ENCODE measurements at places on chromosomes 1 and 21.

DNA sequence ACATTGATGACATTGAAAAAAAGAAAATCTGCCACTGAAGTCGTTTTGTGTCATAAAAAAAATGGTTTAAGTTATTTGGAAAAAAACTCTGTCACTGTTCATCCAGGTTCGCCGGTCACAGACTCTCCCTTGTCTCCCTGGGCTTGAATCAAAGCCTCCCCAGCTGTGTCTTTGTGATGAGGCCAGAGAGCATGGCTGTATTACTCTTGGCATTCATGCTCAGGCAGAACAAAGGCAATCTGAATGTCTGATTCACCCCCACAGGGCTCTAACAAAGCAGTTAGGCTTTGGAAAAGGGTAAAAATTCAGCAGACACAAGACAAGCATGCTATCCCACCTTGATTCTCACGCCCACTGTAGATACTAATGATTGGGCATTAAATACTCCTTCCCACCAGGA lies 304.3 kb upstream of the PLD5 start:
- peak; percentile 21 for DNase-seq

DNA sequence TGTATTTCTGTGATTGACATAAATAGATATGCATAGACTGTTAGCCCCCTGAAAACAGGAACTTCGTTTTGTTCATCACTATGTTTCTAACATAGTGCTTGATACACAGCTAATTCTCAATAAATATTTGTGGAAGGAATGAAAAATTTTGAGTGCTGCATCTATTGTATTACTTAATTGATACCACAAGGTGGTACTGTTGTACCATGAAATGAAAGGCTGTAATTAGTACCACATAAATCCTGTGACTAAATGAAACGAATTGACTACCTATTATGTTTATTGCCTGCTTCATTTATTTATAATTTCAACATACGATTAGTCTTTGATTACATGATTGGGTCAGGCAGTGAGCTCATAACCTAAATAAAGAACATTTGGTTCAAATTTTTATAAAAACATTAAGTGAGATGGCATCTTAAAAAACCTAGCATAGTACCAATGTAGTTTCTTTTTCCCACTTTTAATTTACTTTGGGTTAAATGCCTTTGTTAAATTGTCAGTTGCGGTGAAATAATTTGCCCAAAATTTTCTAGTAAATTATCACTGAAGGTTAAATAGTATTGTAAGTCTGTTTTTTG lies 15.0 kb upstream of the TGFB2 start:
- peak; percentile 56 for DNase-seq

GRCh38 chr1:18256282-18257235 lies 149.0 kb downstream of the IGSF21 start:
- no peak for DNase-seq

- DNase-seq: no peak
These were observed 60.3 kb downstream of the CDC42BPA start for GRCh38 chr1:227257964-227258363.

DNA sequence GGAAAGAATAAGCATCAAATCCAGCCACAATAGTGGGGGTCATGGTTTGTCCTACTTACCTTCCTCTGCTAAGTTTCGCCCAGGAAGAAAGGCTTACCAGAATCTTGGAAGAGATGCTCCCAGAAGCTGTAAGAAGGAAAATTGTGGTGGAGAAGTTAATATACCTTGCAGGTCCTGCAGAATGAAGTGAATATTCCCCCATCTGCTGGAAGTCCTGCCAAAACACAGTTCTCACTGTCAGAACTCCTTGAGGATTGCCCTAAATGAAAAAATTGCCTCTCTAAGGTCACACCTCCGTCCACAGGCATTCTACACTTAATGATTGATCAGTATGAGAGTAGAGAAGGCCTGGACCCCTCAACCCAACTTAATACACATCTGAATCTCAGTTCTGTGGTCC lies 78.4 kb upstream of the RGS21 start:
- no peak for DNase-seq

- no peak for DNase-seq
These were observed 13.6 kb upstream of the ENAH start for GRCh38 chr1:225666495-225666894.

GRCh38 chr1:55129194-55129728 lies 85.9 kb downstream of the USP24 start:
- no peak for DNase-seq

DNA sequence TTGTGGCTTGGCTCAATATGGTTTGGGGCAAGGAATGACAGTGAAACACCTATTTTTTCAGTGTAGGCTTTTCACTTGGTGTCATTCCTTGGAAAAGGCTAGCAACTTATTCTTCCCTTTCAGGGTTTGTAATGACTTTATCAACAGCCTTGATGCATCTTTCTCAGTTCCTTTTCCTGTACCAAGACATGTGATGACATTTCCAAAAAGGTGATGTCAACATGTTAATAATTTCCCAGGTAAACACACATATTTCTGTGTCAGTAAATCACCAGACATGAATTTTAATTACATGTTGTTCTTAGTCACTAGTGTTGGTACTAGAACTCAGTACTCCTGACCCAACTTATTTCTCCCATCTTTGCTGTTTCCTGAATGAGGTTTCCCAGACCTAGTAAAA lies 37.8 kb upstream of the RRP15 start:
- no peak for DNase-seq

DNA sequence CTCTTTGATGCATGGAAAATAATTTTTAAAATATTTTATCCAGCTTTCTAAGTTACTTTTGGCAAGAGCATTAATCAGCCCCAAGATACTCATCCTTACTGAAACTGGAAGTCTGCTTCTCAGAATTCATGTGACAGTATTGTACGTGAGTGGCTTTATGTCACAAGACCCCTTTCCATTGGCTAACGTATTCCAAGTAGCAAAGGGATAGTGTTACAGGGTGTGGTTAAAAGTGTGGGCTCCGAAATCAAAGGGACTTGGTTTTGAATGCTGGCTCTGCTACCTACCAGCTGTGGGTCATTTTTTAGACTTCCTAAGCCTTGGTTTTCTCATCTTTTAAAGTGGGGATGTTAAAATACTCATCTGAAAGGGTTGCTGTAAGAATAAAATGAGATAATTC lies 91.7 kb downstream of the RHOU start:
- DNase-seq: no peak

- peak; percentile 19 for DNase-seq
These were observed 776 bp downstream of the ITSN1 start for GRCh38 chr21:33642896-33643657.

DNA sequence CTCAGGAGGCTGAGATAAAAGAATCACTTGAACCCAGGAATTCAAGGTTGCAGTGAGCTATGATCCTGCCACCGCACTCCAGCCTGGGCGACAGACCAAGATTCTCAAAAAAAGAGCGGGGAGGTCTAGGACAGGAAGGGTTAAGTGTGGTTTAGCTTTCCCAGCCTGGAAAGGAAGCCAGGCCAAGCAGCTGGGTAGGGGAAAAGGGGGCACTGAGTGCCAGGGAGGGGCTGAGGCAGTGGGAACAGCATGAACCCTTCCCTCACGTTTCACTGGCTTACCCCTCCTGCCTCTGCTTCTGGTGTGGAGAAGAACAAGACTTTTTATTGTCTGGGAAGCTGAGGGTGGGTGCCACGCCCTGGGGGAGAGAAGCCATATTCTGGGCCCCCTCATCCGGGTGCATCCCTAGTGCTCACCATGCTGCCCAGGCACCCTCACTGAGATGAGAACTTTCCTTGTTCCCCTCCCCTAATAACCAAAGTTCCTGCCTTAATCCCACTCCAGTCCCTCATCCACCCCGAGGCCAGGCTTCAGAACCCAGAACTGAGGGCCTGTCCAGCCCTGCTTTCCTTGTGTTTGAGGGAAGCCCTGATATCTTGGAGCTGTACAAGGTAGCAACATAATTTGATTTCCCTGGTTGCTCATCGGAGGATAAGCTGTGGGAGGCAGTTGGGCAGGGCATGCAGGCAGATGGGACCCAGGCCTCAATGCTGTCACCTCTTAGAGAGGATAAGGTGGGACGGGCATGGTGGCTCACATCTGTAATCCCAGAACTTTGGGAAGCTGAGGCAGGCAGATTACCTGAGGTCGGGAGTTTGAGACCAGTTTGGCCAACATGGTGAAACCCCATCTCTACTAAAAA lies 2.0 kb upstream of the LMNA start:
- DNase-seq: no peak

DNA sequence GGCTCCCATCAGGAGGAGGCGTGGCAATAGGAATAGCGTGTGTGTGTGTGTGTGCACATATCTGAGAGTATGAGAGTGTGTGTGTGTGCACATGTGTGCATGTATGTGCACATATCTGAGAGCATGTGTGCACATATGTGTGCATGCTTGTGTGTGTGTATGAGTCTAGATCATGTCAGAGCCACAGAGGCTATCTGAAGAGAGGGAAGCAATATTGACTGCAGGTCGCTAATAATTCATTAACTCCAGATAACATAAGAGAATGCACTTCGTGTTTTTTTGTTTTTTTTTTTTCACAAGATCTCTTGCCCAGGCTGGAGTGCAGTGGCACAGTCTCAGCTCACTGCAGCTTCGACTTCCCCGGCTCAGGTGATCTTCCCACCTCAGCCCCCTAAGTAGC lies 4.7 kb upstream of the SLC45A1 start:
- DNase-seq: no peak

DNA sequence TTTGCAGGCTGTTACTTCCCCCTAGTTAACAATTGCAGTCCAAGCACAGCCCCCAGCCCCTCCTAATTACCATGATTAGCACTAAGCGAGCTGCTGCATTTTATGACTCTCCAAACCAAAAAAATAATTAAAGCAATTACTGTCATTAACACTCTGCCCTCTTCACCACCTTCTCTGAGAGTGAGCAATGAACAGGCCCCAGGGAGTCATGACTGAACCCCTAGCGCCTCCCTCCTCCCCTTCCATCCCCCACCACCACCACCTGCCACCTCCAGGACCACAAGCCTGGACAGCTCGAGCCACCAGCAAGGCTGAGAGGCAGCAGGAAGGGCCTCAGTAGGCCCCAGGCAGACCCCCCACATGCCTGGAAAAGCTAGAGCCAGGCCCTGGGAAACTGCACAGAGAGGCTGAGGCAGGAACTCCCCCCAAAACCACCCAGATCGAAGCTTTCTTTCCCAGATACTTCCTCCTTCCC lies 35.5 kb upstream of the ZC3H12A start:
- DNase-seq: no peak

DNA sequence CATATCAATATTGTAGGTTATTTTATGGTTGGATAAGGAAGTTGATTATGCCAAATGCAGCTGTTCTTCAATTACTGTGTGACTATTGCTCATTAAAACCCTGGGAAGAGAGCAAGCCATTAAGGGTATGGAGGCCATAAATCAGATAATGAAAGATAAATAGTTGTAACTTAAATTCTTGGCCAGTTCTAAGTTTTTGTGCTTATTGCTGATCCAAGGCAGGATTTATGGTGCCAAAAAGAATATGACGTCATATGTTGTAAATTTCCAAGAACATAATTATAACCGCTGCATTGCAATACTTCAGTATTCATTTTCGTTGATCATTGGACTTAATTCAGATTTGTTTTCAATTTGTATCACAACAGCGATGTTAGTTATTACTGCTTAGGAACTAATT lies 211.6 kb downstream of the LRRC40 start:
- DNase-seq: peak; percentile 54

DNA sequence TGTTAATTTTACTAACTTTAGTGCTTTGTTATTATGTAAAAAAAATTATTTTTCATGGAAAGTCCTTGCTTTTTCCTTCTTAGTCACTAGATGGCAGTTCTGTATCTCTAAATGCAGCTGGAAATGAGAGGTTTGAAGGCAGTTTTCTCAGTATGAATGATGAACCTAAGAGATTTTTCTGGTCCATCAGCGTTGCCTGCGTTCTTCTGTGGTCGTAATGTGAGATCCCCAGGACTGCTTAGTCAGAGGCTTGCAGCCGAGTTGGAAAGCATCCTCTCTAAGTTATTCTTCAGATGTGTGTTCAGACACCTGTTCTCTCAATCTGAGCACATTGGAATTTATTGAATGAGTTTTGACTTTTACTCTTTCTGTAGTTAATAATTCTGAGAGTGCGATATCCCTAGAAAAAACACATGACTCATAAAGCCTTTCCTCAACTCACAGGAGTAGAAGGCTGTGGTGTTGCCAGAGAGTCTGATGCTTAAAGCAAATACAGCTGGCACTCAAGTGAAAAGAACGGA lies 99.3 kb downstream of the FMN2 start:
- peak; percentile 9 for DNase-seq

DNA sequence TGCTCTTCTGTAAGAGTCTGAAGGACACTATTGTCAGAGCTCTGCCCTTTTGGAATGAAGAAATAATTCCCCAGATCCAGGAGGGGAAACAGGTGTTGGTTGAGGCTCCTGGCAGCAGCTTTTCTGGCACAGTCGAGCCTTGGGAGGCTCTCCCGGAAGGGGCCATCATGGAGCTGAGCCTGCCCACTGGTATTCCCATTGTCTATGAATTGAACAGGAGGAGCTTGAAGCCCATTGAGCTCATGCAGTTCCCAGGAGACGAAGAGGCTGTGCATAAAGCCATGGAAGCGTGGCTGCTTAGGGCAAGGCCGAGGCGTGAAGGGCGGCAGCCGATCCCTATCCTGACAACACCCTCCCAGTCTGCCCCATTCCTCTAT lies 26.6 kb downstream of the UBE4B start:
- DNase-seq: peak; percentile 68

GRCh38 chr1:225462429-225462713 lies 34.5 kb upstream of the LBR start:
- no peak for DNase-seq

GRCh38 chr1:46681333-46682034 lies 9.8 kb downstream of the TEX38 start:
- DNase-seq: no peak

DNA sequence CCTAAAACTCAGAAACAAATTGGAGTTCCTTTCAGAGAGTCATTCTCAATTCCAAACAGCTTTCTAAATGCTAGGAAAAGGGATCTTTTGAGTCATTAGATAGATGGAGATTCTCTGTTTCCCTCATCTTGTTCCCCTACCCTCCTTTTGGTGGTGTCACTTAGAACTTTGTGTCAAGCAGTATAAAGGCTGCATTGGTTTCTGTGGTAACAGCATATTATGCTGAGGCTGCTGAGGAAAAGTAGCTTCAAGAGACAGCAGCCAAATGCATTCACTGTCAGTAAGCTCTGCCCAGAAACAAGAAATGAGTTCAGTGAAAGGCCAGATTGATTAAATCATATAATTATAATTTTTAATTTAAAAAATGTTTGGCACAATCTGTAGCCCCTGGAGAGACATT lies 144.1 kb downstream of the LRRC40 start:
- DNase-seq: no peak

DNA sequence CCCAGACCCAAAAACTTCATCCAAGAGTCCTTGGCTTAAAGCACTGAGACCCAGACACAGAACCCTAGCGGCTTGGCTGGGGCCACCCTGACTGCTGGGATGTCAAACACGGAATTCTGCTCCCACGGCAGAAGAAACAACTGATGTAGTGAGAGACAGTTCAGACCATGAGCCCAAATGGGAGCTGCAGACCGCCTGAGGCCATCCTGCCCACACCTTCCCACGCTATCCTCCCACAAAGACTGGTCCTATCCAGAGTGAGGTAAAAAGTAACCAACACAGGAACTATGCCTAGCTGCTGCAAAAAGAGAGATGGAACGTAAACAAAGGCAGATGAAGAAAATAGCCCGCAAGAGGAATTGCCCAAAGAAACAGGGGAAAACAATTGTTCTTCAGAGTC lies 203.3 kb downstream of the PTPRU start:
- no peak for DNase-seq

Measured in NCI-H446 (cell line).